ENCODE measurements at places on chromosomes 1 and 21.

- DNase-seq: no peak
Observed at GRCh38 chr1:36487906-36488305, 5.2 kb upstream of the CSF3R start.

GRCh38 chr1:36014722-36015220 lies 69.1 kb upstream of the TEKT2 start:
- no peak for DNase-seq

DNA sequence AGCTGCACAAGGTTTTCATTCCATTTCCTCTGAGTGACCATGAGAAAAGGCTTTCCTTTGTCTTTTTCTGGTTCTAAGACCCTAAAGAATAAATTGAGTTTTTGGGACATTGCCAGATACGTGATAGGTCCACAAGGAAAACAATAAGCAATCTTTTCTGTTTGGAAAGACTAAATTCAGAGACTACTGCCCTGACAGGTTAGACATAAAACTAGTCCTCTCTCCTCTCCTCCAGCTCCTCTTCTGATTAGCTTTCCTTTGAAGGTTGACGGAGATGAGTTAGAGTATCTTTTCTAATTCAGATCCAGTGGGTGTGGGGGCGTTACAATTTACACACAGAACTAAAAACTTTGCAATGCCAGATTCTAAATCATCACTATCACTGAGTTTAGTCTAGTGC lies 57.8 kb upstream of the C1orf53 start:
- no peak for DNase-seq

DNA sequence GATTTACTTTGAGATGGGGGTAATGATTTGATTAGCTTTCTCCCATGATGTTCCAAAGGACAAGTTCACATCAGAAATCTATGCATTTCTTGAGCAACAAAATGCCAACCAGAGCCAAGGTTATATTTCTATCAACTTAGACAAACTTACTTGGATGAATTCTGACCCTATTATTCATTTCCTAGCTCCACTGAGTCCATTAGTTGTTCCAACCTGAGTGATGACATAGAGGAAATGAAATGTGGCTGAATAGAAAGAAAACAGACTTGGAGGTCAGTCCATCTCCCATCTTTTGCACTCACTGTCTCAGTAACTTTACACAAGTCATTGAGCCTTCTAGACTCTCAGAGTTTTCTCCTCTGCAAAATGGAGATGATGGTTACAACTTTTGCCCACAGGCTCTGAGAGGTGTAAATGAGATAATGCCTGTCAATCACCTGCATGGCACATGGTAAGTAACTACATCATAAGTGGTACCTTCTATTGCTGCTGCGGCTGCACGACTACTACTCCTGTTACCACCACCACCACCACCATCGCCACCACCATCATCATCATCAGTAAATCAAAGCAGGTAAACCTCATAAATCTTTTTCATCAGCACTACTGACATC lies 98.2 kb downstream of the PTPN14 start:
- DNase-seq: no peak

DNA sequence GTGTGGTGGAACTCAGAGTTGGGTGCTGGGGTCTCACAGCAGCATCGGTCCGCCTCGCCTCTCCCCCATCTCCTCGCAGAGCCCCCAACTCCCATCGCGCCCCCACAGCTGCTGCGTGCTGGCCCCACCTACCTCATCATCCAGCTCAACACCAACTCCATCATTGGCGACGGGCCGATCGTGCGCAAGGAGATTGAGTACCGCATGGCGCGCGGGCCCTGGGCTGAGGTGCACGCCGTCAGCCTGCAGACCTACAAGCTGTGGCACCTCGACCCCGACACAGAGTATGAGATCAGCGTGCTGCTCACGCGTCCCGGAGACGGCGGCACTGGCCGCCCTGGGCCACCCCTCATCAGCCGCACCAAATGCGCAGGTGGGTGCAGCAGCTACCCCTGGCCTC lies 24.2 kb downstream of the PTPRU start:
- DNase-seq: no peak

DNA sequence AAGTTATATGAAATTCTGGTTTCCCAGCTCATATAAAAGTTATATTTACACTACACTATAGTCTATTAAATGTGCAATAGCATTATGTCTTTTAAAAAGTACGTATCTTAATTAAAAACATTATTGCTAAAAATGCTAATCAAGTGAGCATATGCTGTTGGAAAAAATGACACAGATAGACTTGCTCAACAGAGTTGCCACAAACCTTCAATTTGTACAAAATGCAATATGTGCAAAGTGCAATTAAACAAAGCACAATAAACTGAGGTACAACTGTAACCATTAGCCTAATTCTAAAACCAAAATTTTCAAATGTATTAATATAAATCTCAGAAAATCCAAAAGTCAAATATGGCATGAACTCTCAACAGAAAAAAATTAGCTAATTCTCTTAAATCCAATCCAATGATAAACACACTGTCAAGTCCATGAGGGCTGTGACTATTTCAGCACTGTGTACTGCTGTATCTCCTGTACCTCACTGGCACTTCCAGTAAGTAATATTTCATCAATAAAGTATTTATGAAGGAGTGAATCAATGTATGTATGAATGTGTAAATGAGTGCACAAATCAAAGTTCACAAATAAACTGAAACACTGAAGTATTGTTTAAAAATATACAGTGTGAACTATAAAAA lies 116.3 kb downstream of the AKT3 start:
- DNase-seq: no peak

- DNase-seq: peak; percentile 86
Observed at GRCh38 chr1:178532392-178532791, 19.5 kb downstream of the TEX35 start.

- DNase-seq: no peak
Observed at GRCh38 chr1:199920635-199921034, 106.9 kb upstream of the NR5A2 start.

- no peak for DNase-seq
Observed at GRCh38 chr1:9699361-9699760, 47.8 kb downstream of the PIK3CD start.

GRCh38 chr1:159207774-159208173 lies 3.1 kb downstream of the ACKR1 start:
- no peak for DNase-seq

DNA sequence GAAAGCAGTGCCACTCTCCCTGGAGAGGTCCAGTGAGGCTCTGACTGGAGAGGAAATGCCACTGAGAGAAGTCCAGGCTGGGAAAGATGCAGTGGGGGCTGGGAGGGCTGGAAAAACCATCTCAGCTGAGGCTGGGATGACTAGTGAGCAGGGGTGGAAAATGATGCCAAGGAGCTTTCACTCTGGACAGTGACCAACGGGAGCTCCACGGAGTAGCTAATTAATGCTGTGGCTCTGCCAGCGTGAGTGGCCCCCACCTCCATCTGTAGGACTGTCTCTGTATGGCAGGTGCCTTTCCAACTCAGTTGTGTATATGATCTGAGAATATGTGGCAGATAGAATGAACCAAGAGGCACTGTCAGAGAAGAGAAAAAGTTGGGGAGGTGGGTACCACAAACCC lies 86.7 kb downstream of the DDX20 start:
- DNase-seq: no peak
